ENCODE measurements at places on chromosomes 13 and 19.

DNA sequence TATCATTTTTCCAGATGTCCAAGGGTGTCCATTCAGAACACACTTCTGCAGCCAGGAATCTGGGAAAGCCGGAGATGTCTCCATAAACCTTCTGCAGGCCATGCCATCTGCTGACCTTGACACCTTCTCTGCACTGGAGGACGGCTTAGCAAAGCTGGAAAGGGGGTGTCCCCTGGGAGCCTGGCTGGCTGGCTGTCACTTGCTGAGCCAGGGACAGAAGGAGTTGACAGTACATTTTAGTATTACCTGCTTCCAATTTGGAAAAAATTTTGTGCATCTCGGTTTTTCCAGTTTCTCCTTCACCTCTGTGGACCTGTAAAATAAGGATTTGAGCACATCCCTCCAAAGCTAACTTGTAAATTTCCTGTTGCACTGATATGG, 8.1 kb upstream of the CHST8 start:
- DNase-seq = no peak

- no peak for DNase-seq
These were observed 690.9 kb downstream of the SLITRK6 start for GRCh38 chr13:85108356-85108755.

GRCh38 chr19:2336528-2337328, 8.2 kb downstream of the SPPL2B start:
- no peak for DNase-seq

- DNase-seq = no peak
These were observed 4.6 kb downstream of the CAPN12 start for GRCh38 chr19:38739440-38740256.

GRCh38 chr19:29381353-29382203, 144.2 kb upstream of the VSTM2B start:
- DNase-seq = no peak

DNA sequence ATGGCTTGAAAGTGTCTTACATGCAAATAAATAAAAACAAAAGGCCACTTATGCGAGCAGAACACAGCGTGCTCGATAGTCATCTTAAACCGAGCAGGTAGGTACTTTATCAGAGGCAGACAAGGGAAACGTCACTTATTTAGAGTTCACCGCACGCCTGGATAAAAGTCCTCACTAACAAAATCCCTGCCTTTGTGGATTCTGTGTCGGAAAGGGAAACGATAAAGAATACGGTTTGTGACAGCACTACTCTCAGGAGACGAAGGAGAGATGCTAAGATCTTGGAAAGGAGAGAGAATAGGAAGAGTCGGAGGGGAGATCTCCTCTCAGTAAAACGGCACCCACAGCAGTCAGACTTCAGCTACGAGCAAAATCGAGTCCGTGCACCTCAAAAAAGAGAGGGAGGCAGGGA, 581 bp downstream of the RCBTB1 start:
- peak; percentile 30 for DNase-seq

Measured in fibroblast of the aortic adventitia (primary cell).